Left ventricle myocardium inferior (tissue), 1 donor: ENCODE measurements at places on chromosomes 11 and 22. TPM values are rescaled to one million over a fixed set of nuclear protein-coding genes. Genes with fewer than 3 reads are reported as not detected.

- DNase-seq, result no peak
Measured at GRCh38 chr11:45666648-45667642, 1.5 kb upstream of the CHST1 start.

DNA sequence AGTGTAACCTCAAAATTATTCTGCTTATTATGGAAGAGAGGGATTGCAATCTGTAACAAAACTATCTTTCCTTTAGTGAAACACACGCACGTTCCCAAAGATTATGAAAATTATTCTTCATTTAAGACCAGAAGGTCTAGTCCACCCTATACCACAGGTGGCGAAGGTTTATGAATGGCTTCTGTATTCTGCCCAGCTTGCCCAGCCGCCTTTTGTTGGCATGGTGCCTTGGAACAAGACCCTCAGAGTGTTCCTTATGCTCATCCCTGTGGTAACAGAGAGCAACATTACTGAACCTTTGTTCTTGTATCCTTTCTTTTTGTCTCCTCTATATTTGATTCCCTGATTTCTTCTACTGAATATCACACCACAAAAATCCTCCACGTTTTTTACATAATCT is 116.4 kb downstream of the FAR1 start:
- DNase-seq, result no peak

DNA sequence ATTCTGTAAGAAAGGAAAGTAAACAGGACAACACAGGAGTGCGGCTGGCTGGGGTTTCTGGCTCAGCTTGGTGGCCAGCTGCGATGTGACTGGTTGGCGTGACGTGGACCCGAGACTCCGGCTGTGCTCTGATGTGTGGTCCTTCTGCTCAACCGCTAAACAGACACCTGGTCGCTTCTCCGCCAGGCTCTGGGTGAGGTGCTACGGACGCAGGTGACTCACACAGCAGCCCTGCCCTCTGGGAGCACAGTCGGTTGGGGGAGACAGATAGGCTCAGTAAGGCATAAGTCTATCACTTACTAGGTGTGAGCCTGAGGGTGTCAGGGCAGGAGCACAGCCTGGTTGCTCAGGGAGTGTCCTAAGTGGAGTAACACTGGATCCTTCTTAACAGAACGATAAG is 8.2 kb downstream of the RTL6 start:
- no peak for DNase-seq

DNA sequence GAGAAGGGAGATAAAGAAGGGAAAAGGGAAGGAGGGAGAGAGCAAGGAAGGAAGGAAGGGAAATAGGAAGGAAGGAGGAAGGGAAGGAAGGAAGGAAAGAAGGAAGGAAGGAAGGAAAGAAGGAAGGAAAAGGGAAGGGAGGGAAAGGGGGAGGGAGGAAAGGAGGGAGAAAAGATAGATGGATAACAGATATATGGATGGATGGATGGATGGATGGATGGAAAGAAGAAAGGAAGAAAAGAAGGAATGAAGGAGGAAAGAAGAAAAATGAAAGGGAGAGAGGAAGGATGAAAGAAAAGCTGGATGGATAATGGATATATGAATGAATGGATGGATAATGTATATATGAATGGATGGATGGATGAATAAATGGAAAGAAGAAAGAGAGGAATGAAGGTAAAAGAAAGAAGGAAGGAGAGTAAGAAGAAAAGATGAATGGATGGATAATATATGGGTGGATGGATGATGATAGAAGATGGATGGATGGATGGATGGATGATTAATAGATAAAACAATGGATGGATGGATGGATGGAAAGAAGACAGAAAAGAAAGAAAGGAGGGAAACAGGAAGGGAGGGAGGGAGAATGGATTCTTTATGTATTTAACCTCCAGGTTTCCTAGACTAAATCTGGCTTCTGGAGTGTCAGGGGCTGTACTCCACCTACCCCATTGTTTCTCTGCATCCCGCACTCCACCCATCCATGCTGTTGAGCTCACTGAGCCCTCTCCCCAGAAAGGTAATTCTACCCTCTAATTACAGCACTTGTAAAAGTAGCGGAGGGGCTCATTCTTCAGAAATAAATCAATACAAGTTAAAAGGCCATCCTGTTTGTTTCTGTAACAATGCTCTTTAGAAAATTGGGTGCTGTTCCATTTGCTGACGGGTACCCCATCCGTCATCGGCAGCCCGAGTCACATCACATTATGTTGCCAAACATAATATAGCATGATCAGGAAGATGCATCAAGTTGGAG is 506.1 kb downstream of the MIAT start:
- DNase-seq, result no peak

DNA sequence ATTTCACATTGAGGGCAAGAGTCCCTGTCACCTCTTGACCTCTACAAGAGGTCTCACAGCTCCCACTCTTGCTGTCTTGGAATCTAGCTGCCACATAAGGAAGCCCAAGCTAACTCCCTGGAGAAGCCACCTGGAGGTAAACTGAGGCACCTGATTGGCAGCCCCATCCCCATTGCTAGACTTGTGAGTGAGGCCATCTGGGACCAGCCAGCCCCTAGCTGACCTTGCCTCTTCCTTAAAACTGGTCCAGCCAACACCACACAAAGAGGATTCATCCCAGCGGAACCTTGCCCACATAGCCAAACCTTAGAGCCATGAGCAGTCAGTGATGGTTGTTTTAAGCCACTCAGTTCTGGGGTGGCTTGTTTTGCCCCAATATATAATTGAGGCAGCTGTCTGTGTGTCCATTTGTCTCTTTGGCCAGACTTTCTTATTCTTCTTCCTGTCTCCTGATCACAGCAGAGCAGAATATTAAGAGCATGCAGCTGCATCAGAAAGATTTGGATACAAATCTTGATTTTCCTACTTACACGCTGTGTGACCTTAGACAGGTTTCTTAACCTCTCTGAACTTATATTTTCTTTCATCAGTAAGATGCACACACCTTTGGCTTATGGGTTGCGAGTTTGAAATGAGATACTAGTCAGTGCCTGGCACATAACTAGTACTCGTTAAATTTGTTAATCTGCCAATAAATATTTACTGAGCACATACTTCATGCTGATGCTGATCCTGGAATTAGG is 74.3 kb upstream of the TP53I11 start:
- no peak for DNase-seq

RAPSN gene
- 2.2 TPM for total RNA-seq

TSSK2 gene
- total RNA-seq, result not detected
